ENCODE measurements at places on chromosomes 6 and 20. TPM values are rescaled to one million over a fixed set of nuclear protein-coding genes. Genes with fewer than 3 reads are reported as not detected.

DNA sequence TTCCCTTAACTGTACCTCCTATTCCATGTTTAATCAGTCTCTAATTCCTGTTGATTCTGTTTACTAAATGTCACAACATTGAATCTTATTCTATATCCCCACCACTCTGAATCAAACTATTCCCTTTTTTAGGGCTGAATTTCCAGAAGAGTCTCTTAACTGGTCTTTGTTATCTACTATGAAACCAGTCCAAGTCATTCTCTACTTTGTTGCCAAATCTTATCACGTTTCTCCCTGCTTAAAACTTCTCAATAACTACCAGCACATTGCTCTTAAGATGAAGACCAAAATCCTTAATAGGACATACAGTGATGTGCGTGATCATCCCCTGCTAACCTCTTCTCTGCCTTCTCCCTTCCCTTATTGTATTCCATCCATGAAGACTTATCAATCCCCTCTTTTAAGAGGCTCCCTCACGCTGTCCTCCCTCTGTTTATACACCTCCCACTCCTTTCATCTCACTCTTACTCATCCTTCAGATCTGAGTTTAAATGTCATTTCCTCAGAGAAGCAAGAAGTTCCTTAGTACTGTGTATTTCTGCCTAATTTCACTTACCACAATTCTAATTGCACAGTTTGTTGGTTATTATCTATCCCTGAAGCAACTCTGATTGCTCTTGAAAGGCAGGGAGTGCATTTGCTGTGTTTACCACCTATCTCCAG is 143.0 kb upstream of the AHI1 start:
- no peak for DNase-seq

The SH3BGRL2 gene
- 9.8 TPM for total RNA-seq

DNA sequence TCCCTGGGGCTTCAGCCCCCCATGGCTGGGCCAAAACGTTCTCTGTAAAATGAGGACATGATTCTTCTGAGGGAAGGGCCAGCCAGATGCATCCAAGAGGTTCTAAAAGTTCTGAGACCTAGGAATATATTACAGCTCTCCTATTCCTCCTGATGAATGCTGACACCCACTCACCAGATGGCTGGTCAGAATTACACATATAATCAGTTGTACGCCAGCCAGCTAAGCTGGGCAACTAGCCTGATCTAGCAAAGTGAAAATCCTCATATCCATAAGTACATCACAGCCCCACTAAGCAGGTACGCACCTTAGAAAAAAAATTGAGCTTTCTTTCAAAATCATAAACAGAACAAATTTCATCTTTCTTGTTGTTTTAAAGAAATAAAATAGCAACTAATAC is 34.8 kb downstream of the C6orf118 start:
- no peak for DNase-seq

- no peak for DNase-seq
Measured at GRCh38 chr6:155112757-155113156, 117.6 kb downstream of the TIAM2 start.

The OVOL2 gene
- total RNA-seq = not detected

DNA sequence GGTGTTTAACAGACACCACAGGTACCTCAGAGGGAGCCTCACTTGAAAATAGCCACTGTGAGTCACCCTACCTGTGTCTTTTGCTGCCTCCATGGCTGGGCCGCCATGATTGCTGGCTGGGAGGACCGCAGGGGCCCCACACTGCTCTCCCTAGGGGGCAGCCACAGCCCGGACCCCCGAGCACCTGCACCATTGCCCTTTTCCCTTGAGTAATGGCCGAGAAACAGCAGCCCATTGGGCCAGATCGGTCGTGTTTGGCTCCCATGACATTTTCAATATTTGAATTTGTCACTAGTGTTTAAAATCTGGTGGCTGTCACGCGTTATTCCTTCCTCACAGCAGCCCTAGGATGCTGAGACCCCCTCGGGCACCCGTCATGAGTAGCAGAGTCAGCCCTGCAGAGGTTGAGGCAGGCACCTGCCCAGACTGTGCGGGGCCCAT is 6.7 kb downstream of the ZBP1 start:
- DNase-seq = peak; percentile 65

The PI16 gene
- total RNA-seq = not detected

The CPNE5 gene
- 24.3 TPM for total RNA-seq

DNA sequence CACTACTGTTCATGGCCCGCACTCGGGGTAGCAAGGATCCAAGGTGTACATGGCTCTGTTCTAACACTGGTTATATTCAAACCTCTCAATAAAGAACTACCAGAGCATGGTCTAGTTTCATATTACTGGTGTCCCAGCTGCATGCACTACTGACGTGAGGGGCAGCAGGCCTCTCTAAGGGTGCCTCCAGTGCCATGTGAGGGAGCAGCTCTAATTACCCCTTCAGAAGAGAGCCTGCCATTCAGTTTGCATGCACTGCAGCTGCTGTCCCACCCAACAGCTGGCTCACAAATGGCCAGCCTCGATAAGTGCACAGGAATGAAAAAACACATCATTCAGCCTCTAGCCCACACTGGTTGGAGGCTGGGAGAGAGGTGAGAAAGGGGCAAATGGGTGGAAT is 85.2 kb downstream of the SMLR1 start:
- DNase-seq = no peak

DNA sequence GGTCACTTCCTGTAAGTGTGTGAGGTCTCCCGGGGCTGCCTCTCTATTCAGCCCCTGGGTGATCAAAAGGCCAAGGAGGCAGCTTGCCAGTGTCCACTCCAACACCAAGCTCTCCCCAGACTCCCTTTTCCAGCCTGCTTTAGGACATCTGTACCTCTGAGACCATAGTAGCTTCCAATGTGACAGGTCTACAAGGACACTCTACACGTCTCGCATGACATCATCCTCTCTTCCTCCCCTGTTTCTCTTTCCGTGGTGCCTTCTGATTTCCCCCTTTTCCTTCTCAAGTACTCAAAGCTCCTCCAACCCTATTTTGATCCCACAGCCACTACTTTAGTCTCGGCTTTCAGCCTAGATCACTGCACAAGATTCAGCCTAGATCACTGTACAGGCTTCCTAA is 26.4 kb downstream of the HLA-F start:
- no peak for DNase-seq

The RIPPLY2 gene
- not detected for total RNA-seq

The PNPLA1 gene
- 3.7 TPM for total RNA-seq

DNA sequence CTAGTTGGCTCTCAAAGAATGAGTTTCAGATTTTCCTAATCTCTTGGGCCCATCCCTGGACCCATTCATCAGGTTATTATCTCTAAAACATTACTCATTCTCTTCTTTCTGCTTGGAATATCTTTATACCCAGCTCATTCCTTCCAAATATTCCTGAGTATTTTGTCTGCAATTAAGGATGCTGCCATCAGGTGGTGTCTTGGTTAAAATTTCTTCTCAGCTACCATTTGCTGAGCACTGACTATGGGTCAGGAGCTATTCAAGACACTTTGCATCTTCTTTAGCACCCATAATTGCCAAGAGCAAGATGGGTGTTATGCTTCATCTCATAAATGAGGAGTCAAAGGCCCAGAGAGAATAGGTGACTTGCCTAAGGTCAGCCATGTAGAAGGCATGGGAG is 8.4 kb downstream of the SUN5 start:
- DNase-seq = no peak

DNA sequence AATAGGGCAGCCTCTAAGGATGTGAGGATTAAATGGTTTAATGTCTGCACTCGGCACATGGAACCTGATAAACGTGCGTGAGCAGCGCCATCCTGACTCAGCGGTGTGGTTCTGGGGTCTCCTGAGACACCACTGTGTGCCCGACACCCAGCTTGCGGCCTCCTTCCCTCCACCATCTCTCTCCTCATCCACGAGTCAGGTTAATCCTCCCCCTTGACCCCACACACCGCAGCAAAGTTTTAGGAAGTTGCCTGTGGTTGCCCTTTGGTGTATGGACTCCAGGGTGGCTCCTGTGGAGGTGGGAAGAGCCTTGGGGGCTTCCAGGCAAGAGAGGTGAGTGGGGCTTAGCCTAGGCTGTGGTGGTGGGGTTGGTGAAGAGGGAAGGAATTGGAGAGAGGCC is 68.2 kb downstream of the PHACTR3 start:
- DNase-seq = no peak

The GGTLC1 gene
- not detected for total RNA-seq

DNA sequence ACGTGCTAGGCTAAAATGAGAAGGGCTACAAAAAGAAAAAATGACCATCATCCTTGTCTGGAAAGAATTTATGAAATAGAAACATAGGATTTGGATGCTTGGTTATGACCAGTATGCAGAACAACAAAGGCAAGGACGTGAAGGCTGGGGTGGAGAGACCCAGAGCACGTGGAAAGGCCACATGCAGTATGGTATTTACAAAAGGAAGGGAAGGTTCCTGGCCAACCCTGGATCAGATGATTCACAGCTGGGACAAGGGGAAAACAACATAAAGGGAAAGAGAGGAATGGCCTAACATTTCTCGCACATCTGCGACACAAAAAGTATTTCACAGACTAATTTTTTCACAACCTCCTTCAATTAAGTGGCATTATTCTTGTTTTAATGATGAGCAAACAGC is 8.2 kb downstream of the STX7 start:
- DNase-seq = no peak

- DNase-seq = no peak
Measured at GRCh38 chr20:55586610-55587009, 418.7 kb downstream of the CBLN4 start.

The TMEM200A gene
- total RNA-seq = 1.4 TPM

All from spleen (tissue), 13 donors.